ENCODE measurements at places on chromosomes 13 and 19.

DNA sequence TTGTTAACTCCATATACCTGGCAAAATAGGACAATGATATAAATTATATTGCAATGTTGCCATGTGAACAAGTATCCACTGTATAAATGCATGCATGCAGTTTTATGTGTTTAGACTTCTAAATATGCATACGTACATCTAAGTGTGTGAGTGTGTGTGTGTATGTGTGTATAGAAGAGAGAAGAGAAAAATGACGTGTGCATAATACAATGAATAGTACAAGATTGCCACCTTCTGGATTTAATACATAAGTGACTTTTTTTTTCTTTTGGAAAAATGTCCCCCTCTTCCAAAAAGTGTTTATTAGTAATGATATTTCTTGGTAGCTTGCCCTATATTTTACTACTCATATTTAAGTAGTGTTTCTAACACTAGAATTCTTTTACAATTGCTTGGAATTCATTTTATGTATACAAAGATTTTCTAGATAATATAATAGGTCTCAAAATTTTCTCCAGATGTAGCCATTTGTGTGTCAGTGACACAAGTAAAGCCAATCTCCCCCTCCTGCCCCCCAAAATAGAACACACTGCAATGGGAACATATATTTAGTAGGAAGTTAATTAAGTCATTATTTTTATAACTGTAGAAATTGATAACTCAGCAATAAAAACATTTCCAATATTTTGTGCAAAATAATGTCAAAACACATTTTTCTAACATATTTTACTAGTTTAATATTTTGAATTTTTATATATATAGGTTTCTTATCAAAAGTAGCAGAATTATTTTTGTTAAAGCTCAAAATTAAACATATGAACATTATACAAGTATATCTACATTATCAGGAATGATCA, 783.3 kb upstream of the ATXN8OS start:
- DNase-seq: no peak

DNA sequence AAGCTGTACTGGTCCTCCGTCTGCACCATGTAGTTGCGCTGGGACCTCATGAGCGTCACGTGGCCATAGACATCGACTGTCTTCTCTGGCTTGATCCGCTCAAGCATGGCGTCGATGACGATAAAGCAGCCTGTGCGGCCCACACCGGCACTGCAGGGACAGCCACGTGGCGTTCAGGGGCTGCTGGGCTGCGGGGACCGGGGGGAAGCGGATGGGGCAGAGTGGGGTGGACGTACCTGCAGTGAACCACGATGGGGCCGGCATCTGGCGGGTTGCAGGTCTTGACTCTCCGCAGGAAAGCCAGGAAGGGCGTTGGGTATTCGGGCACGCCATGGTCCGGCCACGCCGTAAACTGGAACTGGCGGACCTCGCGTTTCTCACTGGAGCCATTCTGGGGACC, 128.5 kb downstream of the PTPRS start:
- DNase-seq: no peak

DNA sequence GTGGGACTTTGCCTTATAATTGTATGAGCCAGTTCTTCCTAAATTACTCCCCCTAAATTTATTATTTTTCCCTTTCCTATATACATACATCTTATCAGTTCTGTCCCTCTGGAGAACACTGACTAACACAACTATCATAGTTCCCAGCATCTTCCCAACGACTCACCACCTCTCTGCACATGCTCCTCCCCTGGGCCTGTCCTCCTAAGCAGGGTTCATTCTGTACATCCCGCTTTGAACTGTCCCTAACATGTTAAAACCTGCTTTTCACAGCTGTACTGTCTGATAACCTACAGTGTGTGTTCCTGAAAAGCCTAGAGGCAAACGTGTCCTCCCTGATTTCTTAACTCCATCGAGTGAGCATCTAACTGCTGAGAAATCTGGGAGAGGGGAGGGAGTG, 141.7 kb downstream of the EFNB2 start:
- no peak for DNase-seq

GRCh38 chr13:51912091-51912490, 50.3 kb downstream of the CCDC70 start:
- peak; percentile 61 for DNase-seq

DNA sequence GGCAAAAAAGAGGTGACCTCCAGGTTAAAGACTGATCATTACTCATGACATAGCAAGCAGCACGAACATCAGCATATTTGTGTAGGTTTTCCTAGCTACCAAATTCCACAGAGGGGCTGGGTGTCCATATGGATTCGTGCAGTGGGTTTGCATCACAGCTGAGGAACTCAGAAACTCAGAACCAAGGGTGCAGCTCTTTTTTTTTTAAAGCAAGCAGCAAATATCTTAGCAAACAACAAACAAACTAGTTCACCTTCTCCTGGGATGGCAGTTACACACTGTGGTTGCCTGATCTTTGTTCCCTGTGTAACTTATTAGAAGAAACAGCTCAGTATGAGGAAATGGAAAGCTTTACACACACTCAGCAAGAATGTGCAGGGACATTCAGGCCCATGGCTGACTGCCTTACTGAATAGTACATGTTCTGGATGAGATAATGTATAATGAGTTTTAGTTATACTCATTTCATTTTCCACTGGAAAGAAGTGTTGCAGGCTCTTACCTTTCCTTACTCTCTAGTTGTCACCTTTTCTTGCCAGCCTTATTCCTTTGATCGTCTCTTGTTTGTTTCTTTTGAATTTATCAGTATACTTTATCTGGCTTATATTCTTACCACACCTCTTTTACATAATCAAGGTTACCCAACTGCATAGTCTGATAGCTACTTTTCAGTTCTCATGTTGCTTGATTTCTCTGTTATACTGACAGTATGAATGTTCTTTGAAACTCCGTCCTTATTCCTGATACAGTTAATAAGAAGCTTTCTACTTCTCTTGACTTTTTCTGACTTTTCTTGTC, 4.3 kb downstream of the NDFIP2 start:
- DNase-seq: no peak
